ENCODE measurements at places on chromosomes 3 and 15. TPM values are rescaled to one million over a fixed set of nuclear protein-coding genes. Genes with fewer than 3 reads are reported as not detected.

DNA sequence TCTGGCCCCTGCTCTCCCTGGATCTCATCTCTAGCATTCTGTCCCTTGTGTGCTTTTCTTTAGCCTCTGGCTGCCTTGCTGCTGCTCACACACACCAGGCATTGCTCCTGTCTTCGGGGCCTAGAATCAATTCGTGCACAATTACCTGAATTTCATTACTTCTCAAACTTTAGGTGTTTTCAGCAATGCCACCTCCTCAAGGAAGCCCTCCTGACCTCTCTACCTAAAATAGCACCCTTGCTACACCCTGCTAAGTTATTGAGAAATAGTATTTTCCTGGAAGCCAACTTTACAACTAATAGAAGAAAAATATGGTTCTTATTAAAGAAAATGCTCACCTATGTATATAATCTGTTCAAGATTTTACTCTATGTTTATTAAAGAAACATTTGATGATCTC, 40.4 kb downstream of the CP start:
- no peak for DNase-seq

DNA sequence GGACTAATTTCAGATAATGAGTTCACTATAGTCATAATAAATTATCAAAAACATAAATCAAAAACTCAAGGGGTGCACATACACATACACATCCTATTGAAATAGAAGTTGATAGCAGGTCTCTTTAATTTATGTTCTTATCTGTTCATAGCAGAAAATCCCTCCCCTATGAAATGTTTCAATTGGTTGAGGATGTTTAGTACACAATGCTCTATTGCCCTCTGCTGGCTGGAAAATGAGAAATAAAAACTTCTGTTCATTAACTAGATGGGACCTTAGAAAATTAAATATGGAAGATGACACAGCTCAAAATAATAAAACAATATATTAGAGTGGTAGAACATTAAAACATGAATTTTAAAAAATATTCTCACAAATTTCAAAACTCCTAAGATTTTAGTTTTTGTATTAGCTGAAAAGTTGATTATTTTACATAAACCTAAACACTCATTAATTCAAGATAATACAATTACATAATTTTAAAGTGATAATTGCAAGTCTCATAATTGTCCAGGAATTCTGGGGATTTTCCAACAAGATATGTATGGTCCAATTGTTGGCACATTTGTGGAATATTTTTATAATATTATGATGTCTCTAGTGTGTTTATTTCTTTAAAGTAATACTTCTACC, 735.0 kb downstream of the ROBO1 start:
- DNase-seq = no peak

DNA sequence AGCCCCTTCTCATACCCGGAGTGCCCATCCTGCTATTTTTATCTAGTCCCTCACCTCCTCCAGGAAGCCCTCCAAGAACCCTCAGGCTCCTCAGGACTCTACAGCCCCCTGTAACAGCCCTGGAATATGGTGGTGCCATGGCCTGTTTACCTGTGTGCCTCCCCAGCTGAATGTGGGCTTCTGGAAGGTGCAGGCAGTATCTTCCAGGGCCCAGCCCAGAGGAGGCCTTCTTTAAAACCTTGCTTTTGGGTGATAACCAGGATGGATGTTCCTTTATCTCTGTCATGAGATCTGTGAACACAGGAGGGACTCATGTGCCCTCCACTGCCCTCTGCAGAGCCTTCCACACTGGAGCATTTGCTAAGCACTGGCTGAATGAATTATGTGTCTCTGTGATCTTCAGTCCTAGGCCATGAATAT, 36.7 kb upstream of the MRPS22 start:
- no peak for DNase-seq

DNA sequence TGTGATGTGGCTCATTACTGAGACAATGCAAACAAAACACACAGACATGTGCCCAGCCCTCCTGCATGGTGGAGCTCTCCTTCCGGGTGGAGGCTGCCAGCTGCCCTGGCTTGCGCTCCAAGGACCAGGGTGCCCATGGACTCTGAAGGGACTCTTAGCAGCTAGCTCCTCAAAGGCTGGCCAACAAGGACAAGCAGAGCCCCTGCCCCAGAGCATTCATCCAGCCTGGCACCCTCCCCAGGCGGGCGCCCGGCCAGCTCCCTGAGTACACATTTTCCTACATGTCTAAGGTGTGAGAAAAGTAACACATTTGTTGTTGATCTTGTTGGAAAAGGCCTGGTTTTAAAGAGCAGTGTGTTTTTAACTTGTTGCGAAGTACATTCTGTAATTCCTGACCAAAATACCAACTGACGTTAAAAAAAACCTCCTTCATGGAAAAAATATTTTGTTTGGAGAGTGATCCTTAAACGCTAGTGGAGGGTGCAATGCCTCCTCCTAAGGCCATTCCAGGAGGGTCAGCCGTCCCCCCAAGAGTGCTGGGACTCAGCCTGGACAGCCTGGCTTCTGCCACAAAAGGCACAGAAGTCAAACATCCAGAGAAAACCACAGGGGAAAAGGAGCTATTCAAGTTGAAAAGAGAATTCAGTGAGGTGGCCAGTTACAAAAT, 86.9 kb downstream of the KLF15 start:
- peak; percentile 35 for DNase-seq

The ZPLD1 gene
- not detected for total RNA-seq

The CISH gene
- 0.20 TPM for total RNA-seq

The PLSCR5 gene
- not detected for total RNA-seq

- no peak for DNase-seq
Observed at GRCh38 chr3:14935592-14936345, 11.6 kb upstream of the NR2C2 start.

DNA sequence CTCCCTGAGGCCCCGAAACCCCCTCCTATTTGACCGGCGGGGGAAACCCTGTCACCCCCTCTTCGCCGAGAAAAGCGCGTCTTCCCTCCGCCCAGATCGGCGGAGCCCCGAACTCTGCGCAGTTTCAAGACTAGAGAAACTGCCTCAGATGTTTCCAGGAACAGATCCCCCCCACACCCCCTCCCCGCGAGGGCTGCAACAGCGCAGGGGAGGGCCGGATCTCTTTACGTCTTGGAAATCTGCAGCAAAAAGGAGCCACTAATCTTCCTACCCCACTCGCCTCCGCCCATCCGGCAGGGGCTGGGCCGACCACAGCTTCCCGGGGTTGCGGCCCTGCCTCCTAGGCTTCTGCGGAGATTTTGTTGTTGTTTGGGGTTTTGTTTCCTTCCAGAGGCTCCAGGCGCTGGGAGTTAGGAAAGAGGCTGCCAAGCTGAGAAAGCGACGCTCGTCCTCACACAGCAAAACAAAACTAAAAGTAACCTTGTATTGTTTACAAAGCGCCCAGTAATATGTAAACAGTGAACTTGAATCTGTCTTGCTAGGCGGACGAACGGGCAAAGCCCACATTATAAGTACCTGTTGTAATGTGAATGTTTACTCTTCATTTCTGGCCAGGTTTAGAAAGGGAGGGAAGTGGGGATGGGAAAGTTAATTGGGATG, 2.2 kb downstream of the FOXB1 start:
- DNase-seq = peak; percentile 31

The CFAP44 gene
- total RNA-seq = 0.22 TPM

DNA sequence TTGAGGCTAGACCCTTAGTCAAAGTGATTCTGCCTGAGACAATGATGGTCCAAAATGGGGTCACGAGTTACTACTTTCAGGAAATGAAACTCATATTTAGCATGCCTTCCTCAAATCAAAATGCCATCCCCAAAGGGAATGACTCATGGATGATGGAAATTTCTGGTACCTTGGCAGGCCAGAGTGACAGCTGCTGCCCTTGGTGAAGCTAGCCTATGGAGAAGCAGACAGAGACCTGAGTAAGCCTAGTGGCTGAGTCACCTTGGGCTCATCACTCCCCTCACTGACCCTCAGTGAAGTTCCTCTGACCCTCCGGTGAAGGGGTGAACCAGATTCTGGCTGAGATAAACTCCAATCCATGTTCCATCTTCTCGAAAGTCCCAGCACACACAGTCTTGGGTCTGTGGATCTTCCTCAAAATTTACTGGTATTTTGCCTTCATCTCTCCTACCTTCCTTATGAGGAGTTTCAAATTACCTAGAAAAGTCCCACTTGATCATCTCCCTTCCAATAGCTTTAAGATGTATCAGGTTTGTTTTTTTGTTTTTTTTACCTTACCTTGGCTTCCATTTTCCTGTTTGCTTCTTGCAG, 54.5 kb upstream of the ABHD17C start:
- DNase-seq = no peak

GRCh38 chr3:120350401-120350941, 1.3 kb upstream of the LRRC58 start:
- DNase-seq = peak; percentile 16

DNA sequence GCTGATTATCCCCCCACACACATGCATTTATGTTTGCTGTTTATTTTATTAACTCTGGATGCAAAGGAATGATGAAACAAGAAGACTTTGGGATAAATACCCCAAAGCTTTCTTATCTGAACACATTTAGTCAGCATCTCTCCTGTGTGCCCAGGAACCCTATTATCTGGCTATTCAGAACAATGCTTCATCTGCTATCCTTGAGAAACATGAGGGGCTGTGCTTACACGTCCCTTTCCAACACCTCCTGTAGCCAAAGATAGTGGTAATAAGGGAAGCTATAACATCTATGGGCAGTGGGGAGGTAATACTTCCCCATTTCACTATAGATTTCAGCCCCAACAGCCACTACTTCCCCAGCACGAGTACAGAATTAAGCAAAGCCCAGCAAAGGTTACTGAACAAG, 94.7 kb downstream of the SSR3 start:
- DNase-seq = no peak

- no peak for DNase-seq
Observed at GRCh38 chr3:13280811-13281506, 139.2 kb downstream of the NUP210 start.

- DNase-seq = peak; percentile 84
Observed at GRCh38 chr3:198032039-198032936, 72.3 kb downstream of the LMLN start.

GRCh38 chr3:36964331-36964730, 19.5 kb upstream of the TRANK1 start:
- DNase-seq = no peak

DNA sequence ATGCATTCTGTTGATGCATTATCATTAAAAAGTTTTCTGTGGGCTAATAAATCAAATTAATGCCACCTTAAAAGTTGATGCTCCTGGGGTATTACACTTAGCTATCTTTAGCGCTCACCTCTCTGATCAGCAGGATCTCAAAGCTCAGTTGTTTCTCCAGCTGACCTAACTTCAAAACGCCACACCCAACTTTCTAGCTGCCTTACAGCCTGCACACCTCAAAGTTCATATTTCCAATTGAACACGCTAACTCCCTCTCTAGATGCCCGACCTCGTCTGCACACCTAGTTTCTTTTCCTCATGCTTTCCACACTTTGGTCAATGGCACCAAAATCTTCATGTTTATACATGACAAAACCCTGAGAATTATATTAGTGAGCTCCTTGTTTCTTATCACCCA, 98.2 kb upstream of the AGTR1 start:
- no peak for DNase-seq

GRCh38 chr3:174441588-174442301, 417.4 kb upstream of the NAALADL2 start:
- no peak for DNase-seq

The PRR20G gene
- not detected for total RNA-seq

DNA sequence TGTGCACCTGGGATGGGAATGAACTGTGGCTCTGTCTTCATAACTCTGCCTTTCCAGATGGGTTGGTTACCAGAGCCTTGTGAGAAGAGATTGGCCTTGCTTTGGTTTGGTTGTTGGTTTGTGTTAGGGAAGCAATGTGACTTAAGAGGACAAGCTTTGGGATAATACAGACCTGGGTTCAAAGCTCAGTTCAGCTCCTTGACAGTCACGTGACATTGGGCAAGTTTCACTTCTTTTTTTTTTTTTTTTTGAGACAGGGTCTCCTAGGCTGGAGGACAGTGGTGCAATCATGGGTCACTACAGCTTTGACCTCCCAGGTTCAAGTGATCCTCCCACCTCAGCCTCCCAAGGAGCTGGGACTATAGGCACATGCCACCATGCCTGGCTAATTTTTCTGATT, 42.7 kb downstream of the CORO2B start:
- DNase-seq = no peak

- DNase-seq = no peak
Observed at GRCh38 chr3:83122774-83123350, 1361.4 kb upstream of the GBE1 start.

GRCh38 chr3:11306817-11307589, 34.8 kb downstream of the ATG7 start:
- peak; percentile 38 for DNase-seq

DNA sequence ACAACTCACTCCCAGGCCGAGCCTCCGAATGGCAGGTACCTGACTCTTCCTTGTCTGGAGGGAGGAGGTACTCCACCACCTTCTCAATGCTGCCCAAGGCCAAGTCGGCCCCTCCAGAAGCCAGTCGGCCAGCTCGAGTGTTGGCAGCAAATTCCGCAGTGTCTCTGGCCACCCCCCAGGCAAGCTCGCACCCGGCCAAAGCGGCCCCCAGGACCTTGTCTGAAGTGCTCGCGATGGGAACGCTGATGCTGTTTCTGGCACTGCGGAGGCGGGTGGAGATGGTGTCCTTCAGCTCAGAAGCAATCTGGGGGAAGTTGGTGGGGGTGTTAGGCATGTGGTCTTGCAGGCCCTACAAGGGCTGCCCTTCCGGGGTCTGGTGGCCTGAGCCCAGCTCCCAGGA, 9.2 kb downstream of the PLIN1 start:
- DNase-seq = no peak

- DNase-seq = no peak
Observed at GRCh38 chr15:59522988-59523461, 85.0 kb downstream of the FAM81A start.

GRCh38 chr3:77718311-77718710, 678.4 kb downstream of the ROBO2 start:
- DNase-seq = no peak
